ENCODE measurements at places on chromosomes 4 and X.

GRCh38 chr4:170476351-170476750, 386.6 kb upstream of the AADAT start:
- no peak for DNase-seq

- DNase-seq: no peak
Measured at GRCh38 chr4:71251261-71251660, 87.6 kb upstream of the SLC4A4 start.

DNA sequence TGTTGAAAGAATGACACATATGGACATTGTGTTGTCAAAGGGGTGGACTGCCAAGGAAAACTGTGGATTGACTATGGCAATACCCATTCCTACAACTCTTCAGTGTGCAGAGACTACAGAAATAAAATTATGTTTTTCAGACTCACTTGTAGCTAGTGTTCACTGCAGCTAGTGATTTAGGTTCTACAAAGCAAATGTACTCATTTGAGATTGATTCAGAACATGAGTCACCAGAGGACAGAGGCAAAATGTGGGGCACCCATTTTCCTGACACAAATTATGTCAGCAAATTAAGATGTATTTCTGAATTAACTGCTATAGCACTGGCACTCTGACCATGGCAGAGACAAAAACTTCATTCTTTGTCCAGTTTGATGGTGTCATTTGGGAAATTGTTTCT, 40.7 kb downstream of the SPCS3 start:
- DNase-seq: no peak

- no peak for DNase-seq
Measured at GRCh38 chr4:184165291-184165690, 52.4 kb downstream of the ENPP6 start.

DNA sequence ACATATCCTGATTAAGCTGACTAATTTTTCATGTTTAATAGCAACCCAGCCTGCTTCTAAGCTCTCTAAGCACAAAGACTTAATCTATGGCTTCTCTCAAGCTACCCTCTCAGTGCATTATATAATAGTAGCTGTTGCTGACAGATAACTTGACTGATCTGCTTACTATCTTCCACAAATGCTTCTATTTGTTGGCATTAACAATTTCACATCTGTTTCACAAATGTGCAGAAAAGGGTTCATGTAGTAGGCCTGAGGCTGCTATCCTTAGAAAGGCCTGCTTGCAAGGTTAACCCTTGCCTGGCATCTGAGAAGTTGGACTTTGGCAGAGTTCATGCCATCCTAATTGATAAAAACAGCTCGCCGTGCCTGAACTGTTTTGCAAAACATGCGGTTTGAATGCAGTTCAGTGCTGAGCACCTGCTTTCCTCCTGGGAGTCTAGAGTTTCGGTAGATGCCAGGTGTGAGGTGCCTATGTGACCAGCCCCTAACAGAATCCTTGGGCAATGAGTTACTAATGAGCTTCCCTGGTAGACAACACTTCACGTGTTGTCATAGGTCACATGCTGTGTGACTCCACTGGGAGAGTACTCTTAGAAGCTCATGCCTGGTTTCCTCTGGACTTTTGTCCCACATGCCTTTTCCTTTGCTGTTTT, 68.4 kb downstream of the NSG1 start:
- no peak for DNase-seq

All from left lung (tissue), 14 donors.